Stimulated activated CD8-positive, alpha-beta memory T cell treated with anti-CD3 and anti-CD28 coated beads, Interleukin-4, amount 100 ng/mL, for 24 hours (primary cell): ENCODE measurements at places on chromosomes 3 and 15.

DNA sequence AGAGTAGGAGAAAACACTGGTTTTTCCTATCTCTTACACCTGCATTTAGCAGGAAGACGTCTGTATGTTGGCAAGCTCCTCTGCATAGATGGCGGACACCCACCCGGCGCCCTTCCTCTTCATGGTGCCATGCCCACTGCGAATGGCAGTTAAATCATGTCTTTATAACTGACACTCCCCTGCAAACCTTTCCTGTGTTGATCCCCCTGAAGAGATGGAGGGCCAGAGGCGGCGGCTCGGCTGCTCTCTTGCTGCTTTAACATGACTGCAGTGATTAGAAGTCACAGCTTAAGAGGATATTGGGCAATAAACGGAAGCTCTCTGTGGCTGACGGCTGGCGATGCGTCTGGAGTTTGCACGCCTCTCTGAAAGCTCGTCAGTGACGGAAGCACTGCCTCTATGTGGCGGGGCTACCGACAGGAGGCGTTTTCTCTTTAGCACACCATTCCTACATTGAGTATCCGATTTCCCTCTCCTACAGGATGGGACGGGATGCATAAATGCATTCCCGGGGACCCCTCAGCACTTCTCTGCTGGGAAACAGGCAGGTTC lies 25.5 kb upstream of the SNRPA1 start:
- peak; percentile 36 for DNase-seq

DNA sequence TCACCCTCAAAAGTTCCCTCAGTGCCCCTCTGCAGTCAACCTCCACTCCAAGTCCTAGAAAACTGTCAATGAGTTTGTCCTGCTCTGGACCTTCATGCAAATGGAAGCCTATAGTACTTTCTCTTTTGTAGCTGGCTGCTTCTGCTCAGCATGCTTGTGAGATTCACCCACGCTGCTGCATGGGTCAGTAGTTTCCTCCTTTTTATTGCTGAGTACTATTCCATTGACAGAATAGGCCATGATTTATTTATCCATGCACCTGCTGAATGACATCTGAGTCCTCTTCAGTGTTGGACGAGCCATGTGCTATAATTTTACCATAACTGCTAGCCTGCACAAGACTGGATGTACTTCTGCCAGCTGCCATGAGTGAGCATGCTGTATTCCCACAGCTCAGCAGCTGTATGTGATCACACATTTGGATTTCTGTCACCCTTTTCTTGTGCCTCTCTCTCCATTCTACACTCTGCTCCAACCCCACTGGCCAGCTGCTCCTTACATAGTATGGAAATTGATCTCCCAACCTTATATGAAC lies 26.3 kb downstream of the CDCP1 start:
- no peak for DNase-seq

GRCh38 chr3:53159156-53160060 lies 1.6 kb upstream of the PRKCD start:
- DNase-seq = no peak

DNA sequence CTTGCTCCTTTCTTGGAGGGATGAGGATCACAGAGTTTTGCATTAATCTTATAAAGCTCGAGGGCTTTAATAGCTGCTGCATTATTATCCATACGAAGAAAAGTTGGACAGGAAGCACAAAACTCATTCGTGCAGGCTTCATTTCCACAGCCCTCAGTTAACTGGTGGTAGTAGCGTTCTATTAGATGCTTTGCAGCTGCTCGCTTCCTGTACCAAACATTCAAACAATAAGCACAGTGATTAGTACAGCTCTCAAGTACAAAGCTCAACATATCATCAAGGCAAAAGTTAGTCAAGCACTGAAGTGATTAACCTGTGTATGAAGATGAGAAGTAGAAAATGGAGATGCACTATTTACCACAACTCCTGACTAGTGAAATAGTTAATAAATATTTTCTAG lies 63.3 kb downstream of the UBE3A start:
- DNase-seq = no peak

DNA sequence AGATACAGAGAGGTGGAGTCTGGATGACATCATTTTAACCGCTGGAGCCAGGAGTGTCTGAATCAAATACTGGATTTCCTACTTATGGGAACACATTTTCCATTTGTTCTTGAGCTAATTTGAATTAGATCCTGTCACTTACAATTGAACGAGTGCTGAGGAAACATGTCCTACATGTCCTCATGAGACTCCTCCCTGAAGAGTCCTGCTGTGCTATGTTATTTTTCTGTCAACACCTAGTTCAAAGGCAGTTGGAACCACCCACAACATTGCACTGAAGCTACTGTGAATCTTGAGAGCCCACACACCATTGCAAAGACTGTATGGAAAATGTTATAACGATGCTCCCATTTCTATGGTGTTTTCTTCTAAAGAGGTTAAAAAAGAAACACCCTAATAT lies 123.5 kb upstream of the CRBN start:
- DNase-seq = no peak

DNA sequence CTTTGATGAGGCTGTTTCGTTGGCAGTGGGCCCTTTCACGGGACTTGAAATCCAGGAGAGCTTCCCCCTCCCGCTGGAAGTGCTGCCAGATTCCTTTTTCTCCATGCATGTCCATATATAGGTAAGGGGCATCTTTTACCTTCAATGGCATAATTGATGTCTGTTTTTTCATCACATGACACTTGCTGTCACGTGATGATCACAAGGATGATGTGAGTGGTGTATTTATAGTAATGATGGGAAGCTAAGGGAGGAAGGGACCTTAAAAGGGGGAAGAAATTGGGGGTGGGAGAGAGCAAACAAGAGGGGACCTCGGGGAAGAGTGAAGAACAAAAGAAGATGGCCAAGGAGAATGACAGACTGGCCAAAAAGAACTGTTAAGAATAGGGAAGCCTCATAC lies 11.3 kb upstream of the SUSD5 start:
- DNase-seq = no peak

- DNase-seq = no peak
These were observed 723.5 kb downstream of the NLGN1 start for GRCh38 chr3:174120997-174121396.

GRCh38 chr3:43998836-43999727 lies 242.6 kb upstream of the TOPAZ1 start:
- DNase-seq = no peak

DNA sequence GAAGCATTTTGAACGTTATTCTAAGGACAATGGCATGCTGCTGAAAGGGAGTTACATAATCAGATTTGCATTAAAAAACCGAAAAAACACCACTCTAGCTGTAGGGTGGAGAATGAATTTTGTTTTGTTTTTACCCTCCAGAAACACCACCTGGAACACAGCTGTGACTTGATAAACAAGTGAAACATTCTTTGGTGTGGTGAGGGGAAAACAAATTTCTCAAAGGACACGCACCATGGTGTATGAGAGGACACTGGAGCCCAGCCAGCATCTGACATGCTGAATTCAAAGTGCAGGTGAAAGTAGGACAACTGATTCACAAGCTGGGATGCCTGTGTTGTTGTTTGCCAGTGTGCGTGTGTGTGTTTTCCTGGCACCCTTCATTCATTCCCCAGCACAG lies 554.5 kb upstream of the TBL1XR1 start:
- no peak for DNase-seq

DNA sequence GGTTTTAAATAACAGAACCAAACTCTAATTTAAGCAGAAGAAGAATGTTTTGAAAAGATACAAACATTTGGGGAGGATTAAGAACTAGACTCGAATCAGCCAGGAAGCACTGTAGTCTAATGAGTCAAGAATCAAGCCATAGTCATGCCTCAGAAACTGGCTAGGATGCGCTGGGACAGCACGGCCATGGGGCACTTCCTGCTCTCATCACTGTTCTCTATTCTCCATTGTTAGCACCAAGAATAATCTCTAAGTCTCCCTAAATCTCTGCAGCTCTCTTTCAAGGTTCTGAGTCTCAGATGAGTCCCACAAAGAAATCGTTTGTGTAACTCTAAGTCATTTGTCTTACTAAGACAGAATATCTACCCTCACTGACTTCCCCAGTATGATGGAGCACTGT lies 399.0 kb upstream of the KCNMB2 start:
- DNase-seq = no peak

- no peak for DNase-seq
These were observed 156.0 kb upstream of the TPM1 start for GRCh38 chr15:62886431-62887071.

GRCh38 chr3:125374501-125374995 lies 577 bp downstream of the ZNF148 start:
- peak; percentile 13 for DNase-seq

DNA sequence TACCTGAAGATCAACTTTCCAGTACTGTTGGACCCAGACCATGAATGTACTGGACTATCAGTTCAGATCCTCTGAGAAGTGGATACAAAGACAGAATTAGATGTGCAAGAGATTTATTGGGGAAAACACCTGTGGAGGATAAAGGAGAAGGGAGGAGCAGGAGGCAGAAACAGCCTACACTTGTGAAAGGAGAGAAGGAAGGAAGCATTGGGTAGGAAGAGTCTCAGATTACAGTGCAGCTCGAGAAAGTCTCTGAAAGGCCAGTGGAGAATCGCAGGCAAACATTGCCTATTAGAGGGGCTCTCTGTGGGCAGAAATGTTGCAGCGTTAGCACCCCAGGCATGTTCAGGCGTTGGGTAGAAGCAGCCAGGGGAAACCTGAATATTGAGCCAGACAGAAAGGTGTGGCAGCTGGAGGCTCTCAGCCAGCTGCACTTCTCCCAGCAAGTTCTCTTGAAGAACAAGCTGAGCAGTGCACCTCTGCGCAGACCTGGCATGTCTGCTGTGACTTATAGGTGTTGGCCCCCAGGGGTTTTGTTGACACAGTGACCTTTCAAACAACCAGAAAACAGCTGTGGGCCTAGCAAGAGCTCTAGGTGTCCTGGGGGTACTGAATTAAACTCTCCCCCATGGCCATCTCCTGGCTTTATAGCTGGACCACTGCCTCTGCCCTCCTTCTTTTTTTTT lies 7.0 kb downstream of the CHST14 start:
- no peak for DNase-seq

GRCh38 chr3:138381950-138382715 lies 33.8 kb downstream of the MRAS start:
- no peak for DNase-seq
